ENCODE measurements at places on chromosomes 11 and 22.

DNA sequence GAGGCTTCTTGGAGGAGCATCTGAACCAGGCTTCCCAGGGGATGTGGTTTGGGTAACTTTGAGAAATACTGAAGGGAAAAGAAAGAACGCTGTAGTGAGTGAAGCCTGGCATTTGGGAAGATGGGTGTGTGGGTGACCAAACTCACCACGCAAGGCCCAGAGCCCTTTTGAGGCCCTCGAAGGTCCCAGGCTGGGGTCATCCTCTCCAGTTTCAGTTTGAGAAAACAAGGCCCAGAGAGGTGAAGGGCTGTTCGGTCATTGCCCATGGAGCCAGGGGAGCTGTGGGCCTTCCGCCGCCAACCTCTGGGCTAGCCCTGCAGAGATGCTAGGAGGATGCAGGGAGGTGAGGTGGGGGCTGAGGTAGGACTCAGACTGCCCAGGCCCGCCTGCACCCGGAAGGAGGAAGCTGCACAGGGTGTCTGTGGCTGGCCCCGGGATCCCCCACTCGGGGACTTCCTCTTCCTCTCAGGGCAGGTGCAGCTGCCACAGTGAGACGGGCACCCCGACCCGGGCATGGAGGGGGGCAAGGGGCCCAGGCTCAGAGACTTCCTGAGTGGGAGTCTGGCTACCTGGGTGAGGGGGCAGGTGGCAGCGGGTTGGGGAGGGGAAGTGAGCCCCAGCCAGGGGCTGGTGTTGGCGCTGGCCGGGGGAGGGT is at the start of gene CCDC88B:
Gene CCDC88B (plus strand): TSS at position 451 of the 655 bp plus-strand sequence. CDS start 63 bp downstream, at position 514.
- DNase-seq = peak; percentile 94

GRCh38 chr11:5258543-5259262 is 4.1 kb upstream of the HBG2 start:
- DNase-seq = no peak

- no peak for DNase-seq
These were observed 140.6 kb upstream of the RASSF10 start for GRCh38 chr11:12868315-12869073.

DNA sequence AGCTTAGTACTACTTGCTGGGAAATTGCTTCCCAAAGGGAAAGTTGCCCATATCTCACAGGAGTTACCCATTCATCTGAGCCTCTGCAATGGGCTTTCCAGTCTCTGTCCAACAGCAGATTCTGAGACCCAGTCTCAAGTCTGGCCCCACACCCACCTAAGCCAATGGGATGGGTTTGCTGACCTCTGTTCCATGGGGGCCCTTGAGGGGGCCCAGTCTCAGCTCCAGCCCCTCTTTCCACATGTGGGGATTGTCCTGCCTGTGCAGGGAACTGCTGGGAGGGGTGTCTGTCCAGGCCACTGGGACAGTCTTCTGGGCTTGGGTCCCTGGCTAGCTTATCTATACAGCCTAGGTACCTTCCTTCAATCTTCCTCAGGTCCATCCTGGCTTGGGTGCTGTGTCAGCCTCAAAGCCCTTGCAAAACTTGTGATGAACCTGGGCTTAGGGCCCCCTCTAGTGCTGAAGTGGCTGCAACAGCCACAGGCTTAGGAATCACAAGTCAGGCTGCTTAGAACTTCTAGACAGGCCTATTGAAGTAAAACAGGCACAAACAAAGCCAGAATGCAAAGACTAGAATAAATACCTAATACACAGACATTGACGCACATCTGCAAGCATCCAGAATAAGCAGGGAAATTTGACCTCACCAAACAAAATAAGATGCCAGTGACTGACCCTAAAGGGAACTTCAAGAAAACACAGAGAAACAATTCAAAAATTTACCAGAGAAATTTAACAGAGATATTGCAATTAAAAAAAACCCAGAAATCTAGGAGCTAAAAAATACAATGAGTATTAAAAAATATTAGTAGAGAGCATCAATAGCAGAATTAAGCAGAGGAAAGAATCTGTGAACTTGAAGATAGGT is 11.7 kb upstream of the PATL1 start:
- DNase-seq = peak; percentile 58

GRCh38 chr11:68661697-68662603 is 22.4 kb upstream of the GAL start:
- no peak for DNase-seq

GRCh38 chr11:8356721-8357504 is 93.2 kb upstream of the LMO1 start:
- no peak for DNase-seq

DNA sequence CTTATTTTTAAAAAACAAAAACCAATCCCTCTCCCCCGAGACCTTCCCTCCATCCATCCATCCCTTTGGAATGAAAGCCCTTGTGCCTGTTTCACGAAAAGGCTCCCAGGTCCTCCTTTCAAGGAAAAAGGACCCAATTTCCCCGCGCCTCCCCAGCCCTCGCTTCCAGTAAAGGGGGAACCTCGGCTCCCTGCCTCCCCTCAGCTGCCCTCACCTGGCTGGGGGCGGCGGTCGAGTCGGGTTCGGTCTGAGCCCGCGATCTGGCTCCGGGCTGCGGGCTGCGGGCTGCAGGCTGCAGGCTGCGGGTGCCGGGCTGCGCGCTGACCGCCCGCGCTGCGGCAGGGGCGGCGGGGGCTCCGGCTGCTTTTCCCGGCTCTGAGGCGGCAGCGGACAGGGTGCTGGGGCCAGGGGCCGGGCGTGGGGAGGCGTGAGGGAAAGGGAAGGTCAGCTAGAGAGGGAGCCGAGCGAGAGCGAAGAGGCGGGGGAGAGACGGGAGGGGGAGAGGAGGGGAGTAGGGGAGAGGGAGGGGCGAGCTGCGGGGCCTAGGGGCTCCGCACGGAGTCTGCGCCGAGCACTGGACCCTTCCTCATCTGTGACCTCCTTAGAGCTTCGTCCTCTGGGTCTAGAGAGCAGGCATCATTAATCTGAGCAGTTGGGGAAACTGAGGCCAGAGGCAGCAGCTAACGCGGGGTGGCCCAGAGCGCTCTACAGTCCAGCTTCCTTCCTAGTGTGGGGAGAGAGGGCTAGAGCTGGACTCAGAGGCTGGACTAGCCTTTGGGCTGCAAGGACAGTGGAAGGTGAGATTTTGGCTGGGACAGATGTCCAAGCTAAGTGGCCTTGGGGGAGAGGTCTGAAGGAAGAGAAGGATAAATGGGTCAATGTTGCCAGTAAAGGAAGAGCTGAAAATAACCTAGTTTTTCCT is at the start of gene C1QTNF4:
Gene C1QTNF4 (minus strand): TSS at position 478 of the 922 bp plus-strand sequence. CDS start 3,601 bp downstream, outside the sequence.
- DNase-seq = no peak

DNA sequence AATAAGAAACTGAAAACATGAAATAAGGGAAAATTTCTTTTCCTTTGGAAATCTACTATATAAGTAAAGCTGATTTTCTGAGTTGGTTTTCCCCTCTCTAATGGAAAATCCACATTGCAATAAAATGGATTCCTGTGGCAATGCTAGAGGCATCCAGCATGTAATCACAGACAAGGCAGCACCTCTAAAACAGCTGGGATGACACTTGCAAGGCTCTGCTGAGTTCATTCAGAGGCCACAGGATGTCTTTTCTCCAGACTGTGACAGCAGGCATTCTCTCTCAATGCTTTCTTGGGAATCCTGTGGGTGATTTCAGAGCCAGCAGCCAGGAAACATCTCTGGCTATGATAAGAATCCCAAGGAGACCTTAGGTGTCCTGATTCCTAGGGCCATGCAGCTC is 201.3 kb upstream of the BLID start:
- DNase-seq = no peak

- DNase-seq = no peak
These were observed 146.0 kb downstream of the BBOX1 start for GRCh38 chr11:27186580-27186979.
